Activated CD8-positive, alpha-beta memory T cell treated with anti-CD3 and anti-CD28 coated beads for 48 hours (primary cell): ENCODE measurements at places on chromosomes 6 and 20.

DNA sequence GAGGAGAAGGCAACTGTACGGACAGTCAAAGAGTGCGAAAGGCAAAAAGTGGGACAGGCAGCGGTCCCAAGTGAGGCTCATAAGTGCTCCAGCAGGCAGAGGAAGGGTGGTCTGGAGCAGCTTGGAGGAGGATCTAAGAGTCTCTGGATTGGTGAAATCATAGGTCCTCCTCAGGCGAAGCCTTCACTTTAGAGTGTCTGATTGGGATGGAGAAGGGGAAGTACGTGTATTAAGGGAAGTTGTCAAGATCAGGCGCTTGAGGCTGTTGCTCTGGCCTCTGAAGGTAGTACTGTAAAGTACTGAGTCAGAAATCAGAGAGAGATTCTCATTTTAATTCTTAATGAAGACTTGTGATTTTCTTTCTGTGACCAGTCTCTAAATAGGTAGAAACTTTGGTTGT lies 185.6 kb downstream of the KIF16B start:
- DNase-seq, result no peak

- DNase-seq, result no peak
These were observed 120.5 kb downstream of the RTN4IP1 start for GRCh38 chr6:106508834-106509233.

DNA sequence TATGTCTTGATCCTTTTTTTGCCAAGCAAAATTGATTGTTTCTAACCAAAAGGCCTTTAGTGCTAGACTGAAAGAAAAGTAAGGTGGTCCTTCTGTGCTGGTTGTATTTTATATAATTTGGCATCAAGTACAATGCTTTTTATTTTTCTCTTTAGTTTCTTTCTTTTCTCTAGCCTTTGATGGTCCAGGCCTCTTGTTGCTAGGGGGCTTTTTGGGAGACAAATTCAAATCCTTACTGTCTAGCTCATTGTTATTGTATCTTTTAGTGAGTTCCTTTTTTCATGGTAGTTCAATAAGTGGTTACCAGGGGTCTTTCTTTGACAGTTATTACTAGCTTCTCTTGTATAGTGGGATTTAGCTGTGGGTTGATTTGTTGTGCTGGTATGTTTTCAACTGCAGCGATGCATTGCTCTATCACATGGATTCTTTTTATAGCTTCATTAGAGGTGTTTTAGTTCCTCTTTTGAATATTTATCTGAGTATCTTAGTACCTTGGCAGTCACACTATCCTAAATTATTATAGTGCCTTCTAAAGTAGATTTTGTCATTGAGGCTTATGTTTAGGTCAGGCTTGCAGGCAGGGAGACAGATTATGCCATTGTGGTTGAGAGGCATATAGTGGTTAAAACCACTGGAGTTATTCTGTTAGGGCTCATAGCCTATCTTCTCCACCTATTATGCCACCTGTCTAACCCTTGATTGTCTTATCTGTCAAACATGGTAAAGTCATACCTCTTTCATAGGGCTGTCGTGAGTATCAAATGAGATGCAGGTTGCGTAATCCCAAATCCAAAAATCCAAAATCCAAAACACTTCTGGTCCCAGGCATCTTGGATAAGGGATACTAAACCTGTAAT lies 49.5 kb downstream of the KCNS1 start:
- no peak for DNase-seq

GRCh38 chr6:41376176-41376575 lies 40.8 kb downstream of the NCR2 start:
- DNase-seq, result no peak

DNA sequence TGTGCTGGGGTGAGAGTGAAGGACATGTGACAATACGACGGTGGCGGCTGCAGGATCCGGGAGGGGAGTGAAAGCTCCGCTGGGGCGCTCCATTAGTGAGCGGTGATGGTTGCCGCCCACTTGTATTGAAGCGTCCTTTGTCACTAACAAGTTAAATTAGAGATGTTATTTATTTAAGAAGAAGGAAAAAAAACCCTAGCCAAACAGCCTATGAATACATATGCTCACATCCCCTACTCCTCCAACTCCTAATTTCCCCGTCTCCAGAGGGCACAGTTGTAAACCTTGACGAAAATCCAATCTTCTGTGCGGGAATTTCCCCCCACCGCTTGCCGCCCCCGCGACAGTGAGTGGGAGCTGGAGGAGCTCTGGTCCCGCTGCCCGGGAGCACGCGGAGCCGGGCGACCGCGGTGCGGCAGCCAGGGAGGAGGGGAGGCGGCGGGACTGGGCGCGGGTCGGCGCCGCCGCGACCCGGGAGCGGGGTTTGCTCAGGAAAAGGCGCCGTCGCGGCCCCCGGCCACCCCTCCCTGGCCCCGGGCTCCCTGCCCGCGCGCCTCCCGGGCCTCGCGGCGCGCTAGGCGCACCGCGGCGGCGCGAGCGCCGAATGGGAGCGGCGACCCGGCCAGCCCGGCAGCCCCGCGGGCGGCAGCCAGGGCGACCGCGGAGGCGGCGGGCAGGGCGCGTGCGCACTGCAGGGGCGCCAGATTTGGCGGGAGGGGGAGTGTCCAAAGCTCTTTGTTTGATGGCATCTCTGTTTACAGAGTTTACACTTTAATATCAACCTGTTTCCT lies at the start of gene MYB:
TSS of gene MYB (plus strand) at position 767 of the 791 bp plus-strand sequence. CDS start 206 bp downstream, outside the sequence.
- DNase-seq, result peak; percentile 51

DNA sequence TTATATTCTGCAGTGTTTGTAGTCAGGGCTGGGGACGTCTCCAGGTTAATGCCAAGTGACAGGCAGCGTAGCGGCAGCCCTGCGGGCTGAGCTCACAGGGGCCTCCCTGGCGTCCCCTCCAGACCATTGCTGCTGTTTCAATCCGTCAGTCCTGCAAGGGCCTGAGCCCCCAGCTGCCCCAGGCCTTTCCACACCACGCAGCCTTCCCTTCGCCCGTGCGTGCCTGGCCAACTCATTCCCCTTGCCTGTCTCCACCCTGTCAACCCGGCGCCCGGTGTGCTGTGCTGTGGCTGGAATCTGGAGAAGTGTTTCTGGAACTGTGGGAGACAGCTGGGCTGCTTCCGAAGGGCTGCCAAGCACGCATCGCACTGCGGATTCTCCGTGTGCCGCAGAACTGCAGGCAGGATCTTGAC lies 11.9 kb downstream of the BHLHE23 start:
- no peak for DNase-seq

GRCh38 chr6:118419448-118420394 lies 128.4 kb upstream of the PLN start:
- DNase-seq, result no peak

GRCh38 chr6:152508477-152508876 lies 128.7 kb downstream of the SYNE1 start:
- no peak for DNase-seq

GRCh38 chr20:36836591-36837269 lies 39.2 kb upstream of the TLDC2 start:
- no peak for DNase-seq

- no peak for DNase-seq
These were observed 13.5 kb downstream of the HAO1 start for GRCh38 chr20:7926767-7927166.

DNA sequence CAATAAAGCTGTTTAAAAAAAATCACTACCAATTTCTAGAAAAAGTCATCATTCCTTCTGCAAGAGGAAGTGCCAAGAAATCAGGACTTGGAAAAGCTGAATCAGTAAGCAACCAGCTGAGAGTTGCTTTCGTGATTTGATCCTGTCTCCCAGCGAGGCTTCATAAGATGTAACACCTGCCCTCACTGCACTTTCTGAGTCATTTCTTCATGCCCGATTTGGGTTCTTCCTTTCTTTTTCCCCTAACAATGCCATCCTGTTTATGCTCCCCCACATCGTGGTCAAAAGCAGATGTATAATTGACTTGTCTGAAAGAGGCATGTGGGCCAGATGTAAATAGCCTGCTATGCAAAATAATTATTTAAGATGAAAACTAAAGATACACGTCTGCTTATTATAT lies 52.1 kb downstream of the RIPOR2 start:
- no peak for DNase-seq

- no peak for DNase-seq
These were observed 39.6 kb upstream of the PRELID3B start for GRCh38 chr20:59082077-59082740.

- no peak for DNase-seq
These were observed 40.4 kb downstream of the SPDEF start for GRCh38 chr6:34515473-34516387.

DNA sequence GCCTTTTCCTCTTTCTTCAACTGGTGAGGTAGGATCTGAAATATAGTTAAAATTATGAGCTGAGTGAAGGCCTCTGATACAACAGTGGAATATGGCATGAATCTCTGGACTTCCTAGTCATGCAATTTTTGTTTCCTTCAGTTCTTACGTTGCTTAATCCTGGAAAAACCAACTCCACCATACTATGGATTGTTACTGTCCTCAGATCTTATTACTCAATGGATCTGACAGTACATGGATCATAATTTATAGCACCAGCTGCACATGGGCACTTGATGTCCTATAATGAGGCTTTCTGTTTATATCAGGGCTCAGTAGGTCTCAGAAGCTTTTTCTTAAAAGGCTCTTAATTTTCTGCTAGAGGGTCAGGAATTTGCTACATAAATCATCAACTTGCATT lies 1341.0 kb upstream of the EYS start:
- DNase-seq, result no peak

DNA sequence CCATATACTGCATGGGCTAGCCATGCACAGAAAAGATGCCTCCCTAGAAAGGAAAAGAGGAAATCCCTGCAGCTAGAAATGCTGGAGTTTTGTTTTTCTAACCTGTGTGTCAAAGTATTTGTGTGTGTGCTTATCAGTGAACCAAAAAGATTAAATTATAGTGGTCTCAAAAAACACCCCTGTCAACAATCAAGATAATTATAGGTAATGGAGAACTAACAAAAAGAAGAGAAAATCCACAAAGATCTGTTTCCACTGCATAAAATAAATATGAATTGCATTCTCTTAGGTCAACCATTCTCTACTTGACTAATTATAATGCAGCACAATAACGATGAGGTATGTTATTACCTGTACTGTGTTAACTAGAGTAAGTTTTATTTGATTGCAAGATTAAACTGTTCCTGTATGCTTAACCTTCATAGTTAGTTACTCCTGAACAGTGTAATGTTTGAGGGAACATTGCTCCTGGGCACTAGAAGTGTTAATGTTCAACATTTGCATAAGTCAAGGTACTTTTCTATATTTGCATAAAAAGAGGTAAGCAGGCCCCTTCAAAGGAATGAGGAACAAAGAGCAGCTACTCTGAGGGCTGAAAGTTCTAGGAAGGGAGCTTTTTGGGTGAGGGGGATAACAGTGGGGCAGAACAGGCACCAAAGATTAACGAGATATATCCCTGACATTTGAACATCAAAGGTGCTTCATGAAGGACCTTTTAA lies 212.1 kb downstream of the BTBD9 start:
- no peak for DNase-seq

- DNase-seq, result no peak
These were observed 5.1 kb downstream of the KIAA1755 start for GRCh38 chr20:38255393-38255792.

DNA sequence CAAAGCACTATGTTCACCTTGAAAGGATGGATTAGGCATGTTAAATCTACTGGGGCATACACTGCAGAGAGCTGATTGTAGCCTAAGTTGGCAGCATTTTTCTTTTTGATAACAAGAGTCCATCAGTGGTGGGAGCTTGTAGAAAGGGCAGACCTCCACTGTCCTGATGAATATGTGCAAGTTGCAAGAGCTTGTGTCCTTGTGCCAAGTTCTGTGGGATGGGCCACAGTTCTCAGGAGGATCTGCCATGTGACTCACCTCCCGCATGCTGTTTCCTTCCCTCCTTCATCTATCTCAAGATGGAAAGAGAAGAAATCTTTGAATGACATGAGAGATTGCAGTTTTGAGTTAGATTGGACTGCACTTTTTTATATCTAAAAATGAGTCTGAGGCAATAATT lies 58.3 kb upstream of the GGTLC1 start:
- DNase-seq, result no peak

GRCh38 chr6:108174371-108175175 lies 8.8 kb downstream of the NR2E1 start:
- DNase-seq, result no peak

DNA sequence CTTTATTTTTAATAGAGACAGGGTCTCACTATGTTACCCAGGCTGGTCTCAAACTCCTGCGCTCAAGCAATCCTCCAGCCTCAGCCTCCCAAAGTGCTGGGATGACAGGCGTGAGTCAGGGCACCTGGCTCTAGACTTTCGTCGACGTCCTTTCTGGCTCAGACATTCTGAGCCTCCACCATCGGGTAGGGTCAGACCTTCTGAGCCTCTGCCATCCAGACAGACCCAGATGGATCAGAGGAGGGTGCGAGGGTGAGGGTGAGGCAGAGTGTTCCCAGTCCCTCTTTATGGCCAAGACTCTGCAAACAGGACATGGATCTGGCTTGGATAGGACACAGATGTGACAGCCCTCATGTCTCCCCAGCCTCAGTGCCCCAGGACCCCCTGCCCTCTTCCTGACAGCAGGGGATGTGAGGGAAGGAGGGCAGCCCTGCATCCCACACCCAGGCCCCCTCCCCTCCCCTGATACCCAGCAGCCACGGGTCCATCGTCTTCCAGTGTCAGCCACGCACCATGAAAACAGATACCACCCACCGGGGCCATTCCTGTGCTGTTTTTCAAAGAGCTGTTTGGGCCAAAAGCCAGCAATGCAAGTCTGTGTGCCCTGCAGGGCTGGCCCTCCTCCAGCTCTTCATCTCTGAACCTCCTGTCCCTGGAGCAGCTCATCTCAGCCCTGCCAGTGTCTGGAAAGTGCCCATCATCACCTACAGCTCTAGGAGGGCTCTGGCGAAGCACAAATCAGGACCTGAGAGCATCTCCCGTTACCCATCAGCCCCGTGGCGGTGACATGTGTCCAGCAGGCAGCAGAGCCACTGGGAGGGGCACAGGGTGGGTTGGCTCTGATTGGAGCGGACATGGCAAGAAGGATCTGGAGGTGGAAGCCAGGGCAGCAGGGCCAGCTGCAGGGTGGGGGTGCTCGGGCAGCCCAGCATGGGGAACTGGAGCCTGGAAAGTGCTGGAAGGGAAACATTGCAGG lies 208.4 kb downstream of the PREX1 start:
- DNase-seq, result no peak

GRCh38 chr6:137342607-137343190 lies 123.5 kb upstream of the IFNGR1 start:
- DNase-seq, result no peak

- no peak for DNase-seq
These were observed 38.5 kb downstream of the PLCG1 start for GRCh38 chr20:41175727-41176330.
